ENCODE measurements at places on chromosomes 5 and 9.

- DNase-seq = no peak
Measured at GRCh38 chr9:112011051-112011620, 114.5 kb downstream of the UGCG start.

- no peak for DNase-seq
Measured at GRCh38 chr9:5633243-5633642, 4.3 kb downstream of the RIC1 start.

DNA sequence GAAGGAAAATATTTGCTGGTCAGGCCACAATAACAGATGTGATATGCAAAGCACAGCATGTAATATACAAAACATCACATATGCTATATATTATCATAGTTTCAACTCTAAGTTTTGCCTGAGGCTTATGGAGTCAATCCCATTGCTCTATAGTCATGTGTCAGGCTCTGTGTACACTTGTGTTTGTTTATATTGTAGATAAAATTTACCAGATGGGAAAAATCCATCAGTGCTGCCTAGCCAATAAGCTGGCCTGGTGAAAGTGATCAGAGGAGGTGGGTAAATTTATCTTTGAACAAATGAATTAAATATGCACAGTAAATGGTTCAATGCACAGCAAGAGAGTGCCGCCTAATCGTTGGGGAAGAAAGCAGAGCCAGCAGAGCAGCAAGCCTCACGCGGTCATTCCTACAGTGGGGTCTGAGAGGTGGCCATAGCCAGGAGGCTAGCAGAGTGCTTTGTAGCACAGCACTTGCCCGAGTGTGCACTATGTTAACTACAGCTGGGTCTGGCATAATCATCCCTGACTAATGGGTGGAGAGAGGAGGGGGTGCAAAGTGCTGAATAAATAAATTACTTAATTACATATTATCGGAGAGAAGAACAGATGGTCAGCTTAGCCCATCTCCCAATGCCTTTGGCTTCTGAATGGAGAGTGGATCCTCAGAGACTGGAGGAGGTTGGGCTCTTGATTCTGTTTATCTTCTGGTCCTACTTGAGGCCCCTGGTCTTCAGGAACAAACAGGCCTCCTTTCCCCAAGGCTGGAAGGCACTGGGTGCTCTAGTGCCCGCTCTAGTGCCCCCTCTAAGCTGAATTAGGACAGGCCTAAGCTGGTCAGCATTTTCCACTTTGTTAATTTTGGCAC lies 153.5 kb downstream of the MAT2B start:
- DNase-seq = no peak

GRCh38 chr9:82810915-82811314 lies 252.0 kb downstream of the RASEF start:
- no peak for DNase-seq

- DNase-seq = no peak
Measured at GRCh38 chr9:120353506-120353905, 226.5 kb downstream of the CDK5RAP2 start.
